NCI-H2081 (cell line): ENCODE measurements at places on chromosomes 5 and 9.

- no peak for DNase-seq
Measured at GRCh38 chr9:110006657-110007056, 201.3 kb downstream of the C9orf152 start.

DNA sequence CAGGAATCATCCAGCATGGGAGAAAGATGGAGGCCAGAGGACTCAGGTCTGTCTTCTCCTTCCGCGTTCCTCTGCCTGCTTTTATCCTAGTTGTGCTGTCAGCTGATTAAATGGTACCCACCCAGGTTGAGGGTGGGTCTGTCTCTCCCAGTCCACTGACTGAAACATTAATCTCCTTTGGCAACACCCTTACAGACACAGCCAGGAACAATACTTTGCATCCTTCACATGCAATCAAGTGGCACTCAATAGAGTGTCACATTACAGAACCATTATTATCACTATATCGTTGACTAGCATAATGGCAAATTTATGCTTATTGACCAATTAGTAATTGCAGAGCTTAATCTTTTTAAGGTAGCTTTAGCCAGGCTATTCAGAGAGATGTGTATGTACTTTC lies 64.8 kb downstream of the UNC13B start:
- peak; percentile 68 for DNase-seq

- peak; percentile 13 for DNase-seq
Measured at GRCh38 chr9:117704024-117704575, at the start of gene TLR4. Gene TLR4 (plus strand): TSS chr9:117704403. CDS start chr9:117704473, 70 bp downstream.

GRCh38 chr5:169701910-169702451 lies 64.9 kb downstream of the DOCK2 start:
- DNase-seq, result no peak

DNA sequence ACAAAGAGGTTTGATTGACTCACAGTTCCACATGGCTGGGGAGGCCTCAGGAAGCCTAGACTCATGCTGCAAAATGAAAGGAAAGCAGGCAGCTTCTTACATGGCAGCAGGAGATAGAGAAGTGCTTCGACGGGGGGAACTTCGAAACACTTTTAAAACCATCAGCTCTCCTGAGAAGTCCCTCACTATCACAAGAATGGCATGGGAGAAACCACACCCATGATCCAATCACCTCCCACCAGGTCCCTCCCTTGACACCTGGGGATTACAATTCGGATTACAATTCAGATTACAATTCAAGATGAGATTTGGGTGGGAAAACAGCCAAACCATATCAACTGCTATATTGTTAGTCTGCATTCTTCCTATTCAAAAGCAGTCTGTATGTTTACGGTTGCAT lies 322.3 kb upstream of the ISL1 start:
- no peak for DNase-seq

DNA sequence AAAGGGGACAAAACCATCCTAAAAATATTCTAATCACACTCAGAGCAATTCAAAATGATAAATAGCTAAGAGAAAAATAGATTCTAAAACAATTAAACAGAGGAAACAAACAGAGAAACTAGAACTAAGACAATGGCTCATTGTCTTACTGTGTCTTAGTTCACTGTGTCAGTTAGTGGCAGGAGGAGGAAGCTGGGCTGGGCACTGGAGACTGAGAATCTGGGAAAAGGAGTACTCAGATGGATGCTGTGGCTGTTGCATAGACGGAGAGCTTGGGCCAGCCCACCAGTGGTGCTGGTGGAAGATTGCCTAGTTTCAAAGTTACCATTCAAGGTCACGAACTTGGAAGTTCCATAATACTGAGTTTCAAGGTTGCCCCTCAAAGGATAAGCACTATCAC lies 94.7 kb upstream of the IFNK start:
- DNase-seq, result no peak
